Activated naive CD4-positive, alpha-beta T cell (primary cell): ENCODE measurements at places on chromosomes 5 and 9.

DNA sequence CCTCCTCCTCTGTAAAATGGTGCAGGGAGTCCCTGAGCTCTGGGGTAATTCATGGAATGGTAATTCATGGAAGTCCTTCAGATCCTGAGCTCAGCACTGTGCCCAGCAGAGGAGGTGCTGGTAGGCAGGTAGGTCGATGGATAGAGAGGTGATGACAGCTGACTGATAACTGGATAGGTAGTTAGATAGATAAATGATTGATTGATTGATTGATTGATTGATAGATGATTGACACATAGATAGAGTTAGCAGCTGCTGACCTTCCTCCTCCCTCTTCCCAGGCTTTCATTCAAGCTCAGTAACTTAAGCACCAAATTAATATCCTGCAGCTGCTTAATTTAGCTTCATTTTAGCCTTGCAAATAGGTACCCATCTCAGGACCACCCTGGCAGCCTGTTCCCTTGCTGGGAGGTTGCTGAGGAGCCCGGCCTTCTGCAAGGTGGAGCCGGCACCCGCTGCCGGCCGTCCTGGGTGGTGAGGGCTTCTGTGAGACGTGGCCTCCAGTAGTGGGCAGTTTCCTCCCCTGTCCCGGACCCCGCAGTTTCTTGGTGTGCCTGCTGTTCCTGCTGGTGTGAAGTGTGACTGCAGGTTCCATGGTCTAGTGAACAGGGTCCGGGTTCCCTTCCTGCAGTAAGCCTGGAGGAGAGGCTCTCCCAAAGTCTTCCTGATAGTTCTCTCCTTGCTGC, 13.4 kb downstream of the OLFM1 start:
- no peak for DNase-seq

GRCh38 chr5:136032564-136032963, 3.8 kb downstream of the TGFBI start:
- no peak for DNase-seq

DNA sequence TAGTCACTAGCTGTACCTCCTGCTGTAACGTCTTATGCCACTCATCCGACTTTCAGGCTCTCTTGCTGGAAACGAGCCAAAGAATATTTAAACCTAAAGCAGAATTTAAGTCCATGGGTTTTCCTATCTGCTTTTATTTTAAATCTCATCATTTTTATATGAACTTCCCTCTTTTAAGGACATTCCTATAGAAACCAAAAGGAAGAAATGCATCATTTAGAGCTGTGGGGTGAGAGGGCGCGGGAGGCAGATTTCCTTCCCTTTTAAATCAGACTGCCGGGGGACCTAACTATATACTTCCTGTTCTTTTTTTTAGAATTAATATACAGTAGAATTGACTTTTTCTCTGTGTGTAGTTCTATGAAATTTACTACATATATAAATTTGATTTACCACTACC, 468.8 kb downstream of the BNC2 start:
- DNase-seq, result no peak

DNA sequence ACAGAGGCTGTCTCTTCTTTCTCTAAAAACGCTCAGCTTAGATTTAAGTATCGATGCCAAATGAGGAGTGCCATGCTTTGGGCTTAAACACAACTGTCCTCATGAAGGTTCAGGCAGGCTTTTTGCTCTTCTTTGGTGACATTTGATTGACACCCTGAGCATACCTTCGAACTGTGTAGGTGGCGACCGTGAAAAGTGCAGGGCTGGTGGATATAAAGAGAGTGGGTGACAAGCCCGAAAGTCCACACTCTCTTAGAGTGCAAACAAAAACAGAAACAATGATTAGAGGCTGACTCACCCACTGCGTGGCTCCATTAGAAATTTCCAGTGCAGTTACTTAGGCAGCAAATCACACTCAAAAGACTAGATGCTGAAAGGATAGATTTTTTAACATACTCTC, 141.7 kb downstream of the SYK start:
- no peak for DNase-seq

DNA sequence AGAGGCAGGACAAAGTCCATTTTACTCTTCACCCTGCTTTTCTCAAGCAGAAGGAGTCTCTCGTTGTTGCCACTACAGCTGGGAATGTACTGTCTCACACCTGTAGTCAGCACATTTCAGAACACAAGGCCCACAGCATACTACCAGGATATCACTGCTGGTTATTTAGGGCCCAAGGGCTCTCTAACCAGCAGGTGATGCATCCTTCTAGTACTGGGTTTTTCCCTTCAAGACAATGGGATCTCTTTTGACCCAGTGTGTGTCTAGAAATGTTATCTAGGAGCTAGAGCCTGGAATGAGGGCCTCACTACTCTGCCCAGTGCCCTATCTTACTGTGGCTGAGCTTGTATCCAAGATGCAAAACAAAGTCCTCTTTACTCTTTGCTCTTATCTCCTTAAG, 235.1 kb upstream of the PRR16 start:
- no peak for DNase-seq

DNA sequence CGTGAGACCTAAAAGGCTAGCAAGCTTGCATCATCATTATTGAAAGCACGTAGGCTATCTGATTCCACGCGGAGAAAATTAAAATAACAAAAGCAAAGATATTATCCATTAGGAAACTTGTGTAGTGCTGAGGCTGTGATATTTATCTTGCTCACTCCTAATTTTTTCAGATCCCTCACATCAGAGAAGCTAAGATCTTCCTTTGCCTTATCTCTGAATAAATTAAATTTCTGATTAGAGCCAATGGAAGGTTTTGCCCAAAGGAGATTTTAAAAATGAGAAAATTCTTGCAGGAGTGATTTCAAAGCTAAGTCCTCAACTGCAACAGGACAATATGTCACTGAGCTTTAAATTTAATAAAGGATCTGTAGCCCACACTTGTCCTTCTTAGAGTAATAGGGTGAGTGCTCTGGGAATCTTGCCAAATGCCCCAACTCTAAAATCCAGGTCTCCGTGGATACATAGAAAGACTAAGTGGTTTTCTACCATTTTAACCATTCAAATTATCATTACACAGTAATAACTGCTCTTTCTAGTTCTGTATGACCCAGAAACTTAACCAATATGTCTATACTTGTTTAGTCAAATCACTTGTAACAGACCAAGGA, 295.0 kb downstream of the CAAP1 start:
- DNase-seq, result no peak

- DNase-seq, result no peak
Observed at GRCh38 chr9:13787234-13787833, 507.8 kb upstream of the MPDZ start.

DNA sequence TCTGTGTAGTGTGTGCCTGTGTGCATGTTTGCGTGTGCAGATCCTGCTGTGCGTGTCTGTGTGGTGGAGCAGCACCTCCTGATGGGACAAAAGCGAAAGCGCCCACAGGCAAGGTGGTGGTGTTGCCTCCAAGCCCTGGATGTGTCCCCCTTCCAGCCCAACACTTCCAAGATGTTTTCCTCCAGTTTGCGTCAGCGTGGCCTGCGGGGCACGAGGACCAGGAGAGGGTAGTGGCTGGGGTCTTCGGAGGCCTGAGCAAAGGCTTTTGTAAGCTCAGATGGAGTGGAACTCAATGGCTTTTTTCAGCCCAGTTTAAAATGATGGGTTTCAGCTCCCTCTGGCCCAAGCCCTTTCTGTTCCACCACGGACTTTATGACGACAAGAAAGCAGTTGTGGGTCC, 209.5 kb downstream of the IRX2 start:
- DNase-seq, result no peak

GRCh38 chr5:98568336-98568735, 205.1 kb upstream of the RGMB start:
- no peak for DNase-seq

DNA sequence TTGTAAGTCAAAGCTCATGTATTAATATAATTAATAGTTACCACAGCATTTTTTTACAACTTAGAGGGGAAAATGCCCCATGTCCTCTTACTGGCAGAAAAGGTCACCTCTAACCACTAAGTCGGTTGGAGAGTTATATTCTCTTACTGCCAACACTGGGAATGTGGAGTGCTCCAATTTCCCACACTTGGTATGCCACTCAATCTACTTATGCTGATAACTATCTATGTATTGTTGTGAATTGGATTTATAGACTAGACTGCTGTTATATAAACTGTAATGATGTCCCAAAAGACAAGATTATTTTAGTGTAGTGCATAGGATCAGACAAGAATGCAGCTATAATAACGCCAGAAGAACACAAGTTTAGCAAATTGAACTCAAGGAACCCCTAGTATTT, 2385.2 kb upstream of the C9orf72 start:
- no peak for DNase-seq

GRCh38 chr5:40687321-40687720, 7.6 kb downstream of the PTGER4 start:
- no peak for DNase-seq

GRCh38 chr5:179316982-179317381, 28.3 kb downstream of the ADAMTS2 start:
- DNase-seq, result no peak

GRCh38 chr9:113621309-113621791, 157.8 kb downstream of the RGS3 start:
- DNase-seq, result no peak

GRCh38 chr9:92480291-92480771, 2.0 kb downstream of the ASPN start:
- DNase-seq, result no peak

DNA sequence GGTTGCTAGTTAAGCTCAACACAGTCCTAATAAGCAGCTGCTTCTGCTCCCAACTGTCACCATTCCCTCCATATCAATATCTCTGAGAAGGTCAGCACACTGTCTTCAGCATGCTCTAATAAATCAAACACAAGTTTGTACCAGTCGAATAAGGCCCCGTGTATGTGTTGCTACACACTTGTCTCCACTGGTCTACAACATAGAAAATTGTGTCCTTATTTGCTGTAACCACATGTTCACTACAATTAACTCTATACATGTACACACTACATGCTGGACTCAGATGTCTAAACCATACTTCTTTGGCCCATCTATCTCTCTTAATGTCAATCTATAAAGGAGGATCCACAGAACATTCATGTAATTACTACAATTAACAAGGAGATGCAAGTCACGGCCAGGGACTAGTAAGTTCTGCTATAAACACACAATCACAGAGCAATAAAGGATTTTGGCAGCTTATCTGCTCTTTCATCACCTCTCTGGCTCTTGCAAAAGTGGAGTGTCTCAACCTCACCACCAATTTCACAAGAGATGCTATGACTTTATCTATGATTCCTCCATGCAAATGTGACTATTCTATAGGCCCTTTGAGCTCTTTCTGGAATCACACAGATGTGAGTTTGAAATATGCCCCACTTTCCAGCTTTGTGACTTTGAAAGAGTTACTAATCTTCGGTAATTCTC, 143.9 kb downstream of the SEMA5A start:
- DNase-seq, result no peak
